Stimulated activated CD4-positive, alpha-beta T cell treated with anti-CD3 and anti-CD28 coated beads, Interleukin-15, amount 100 ng/mL, for 24 hours (primary cell): ENCODE measurements at places on chromosomes 2 and 18.

DNA sequence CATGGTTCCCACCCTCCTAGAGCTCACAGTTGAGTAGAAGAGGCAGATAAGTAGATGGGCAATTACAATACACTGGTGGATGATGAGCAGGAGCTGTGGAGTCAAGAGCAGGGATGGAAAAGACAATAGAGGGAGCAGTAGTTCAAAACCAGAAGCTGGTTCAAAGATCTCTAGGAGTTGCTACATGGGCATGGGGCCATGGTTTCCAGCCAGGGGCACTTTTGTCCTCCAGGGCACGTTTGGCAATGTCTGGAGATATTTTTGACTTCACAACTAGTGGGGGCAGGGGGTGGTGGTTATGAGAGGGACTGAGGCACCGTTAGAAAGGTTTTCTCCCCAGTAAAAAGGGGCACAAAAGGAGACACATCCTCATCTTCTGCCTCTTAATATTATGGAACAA is 236.0 kb downstream of the DYSF start:
- no peak for DNase-seq

- DNase-seq, result no peak
Measured at GRCh38 chr18:35618696-35619095, 37.2 kb downstream of the GALNT1 start.

DNA sequence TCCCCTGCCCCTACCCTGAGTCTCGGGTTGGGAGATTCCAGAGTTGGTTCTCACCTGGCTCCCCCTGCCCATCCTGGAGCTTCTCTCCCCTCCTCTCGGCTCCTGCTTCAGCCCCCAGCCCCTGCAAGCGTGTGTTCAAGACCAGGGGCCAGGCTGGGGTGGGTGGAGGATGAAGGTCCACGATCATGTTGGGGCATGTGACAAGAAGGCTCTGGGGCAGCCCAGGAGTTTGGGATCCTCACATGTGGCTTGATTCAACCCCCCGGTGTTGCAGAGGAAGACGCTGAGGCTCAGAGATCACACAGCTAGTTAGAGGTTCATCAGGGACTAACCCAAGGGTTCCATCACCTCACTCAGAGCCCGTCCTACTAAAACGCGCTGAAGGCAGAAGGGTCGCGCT is 14.2 kb upstream of the TUBB6 start:
- no peak for DNase-seq

DNA sequence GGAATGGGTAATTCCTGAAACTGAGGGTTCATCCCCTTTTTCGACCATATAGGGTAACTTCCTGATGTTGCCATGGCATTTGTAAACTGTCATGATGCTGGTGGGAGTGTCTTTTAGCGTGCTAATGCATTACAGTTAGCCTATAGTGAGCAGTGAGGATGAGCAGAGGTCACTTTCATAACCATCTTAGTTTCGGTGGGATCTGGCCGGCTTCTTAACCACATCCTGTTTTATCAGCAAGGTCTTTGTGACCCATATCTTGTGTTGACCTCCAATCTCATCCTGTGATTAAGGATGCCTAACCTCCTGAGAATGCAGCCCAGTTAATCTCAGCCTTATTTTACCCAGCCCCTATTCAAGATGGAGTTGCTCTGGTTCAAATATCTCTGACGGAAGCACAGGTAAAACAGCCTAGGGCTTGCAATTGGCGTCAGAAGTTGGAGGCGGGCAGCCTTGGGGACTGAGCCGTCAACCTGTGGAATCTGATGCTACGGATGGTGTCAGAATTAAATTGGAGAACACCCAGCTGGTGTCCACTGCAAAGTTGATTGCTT is 19.5 kb downstream of the RALBP1 start:
- no peak for DNase-seq

- no peak for DNase-seq
Measured at GRCh38 chr18:23245461-23245860, 110.2 kb downstream of the CABLES1 start.

GRCh38 chr2:222301053-222301795 is 2.4 kb upstream of the PAX3 start:
- no peak for DNase-seq

- no peak for DNase-seq
Measured at GRCh38 chr2:215280326-215280725, 31.5 kb upstream of the ATIC start.

DNA sequence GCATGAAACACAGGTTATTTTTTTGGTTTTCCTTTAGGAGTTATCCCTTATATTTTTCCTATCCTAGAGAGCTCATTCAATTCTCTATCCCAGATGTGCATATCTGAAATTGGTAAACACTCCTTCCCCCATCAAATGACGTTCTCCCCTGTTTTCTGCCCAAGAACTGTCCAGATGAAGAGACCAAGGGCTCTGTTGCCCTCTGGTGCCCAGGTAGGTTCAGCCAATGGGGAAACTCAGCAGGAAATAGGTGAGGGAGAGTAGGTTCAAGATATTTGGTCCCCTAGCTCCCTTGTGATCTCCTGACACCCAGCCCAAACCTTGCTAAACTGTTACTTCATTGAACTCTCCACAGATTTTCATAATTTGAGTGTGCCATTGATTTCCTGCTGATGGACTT is 14.1 kb upstream of the INO80C start:
- DNase-seq, result no peak

DNA sequence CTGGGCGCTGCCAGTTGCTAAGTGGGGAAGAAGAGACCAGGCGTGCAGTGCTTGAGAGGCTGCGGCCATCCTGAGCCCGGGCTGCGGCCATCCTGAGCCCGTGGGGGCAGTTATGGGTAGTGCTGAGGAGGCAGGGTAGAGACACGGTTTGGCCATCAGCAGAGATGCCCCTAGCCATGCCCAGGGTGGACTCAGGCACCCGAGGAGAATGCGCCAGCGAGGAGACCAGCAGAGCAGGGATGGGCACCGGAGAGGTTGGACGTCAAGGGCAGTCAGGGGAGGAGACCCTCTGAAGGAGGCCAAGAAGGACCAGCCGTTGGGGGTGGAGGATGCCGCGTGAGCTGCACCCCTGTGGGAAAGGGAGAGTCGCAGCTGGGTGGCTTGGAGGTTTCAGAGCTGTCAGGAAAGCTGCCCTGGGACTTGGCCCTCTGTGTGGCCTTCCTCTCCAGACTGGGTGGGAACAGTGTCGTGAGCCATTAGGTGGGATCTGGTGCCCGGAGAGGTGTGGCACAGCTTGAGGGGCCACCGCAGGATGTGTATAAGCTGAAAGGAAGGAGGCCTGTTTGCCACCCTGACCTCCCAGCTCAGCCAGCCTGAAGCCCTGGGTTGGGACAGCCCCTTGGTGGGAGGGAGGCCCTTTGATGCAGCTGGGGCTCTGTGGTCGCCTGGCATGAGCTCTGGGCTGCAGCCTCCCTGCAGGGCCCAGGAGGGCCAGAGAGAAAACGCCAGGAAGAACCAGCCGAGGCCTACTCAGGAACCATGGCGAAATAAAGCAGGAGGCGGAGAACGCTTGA is 56.0 kb downstream of the SH3BP4 start:
- no peak for DNase-seq

- DNase-seq, result no peak
Measured at GRCh38 chr2:207955456-207955855, 69.9 kb downstream of the PLEKHM3 start.
